ENCODE measurements at places on chromosomes 4 and X.

DNA sequence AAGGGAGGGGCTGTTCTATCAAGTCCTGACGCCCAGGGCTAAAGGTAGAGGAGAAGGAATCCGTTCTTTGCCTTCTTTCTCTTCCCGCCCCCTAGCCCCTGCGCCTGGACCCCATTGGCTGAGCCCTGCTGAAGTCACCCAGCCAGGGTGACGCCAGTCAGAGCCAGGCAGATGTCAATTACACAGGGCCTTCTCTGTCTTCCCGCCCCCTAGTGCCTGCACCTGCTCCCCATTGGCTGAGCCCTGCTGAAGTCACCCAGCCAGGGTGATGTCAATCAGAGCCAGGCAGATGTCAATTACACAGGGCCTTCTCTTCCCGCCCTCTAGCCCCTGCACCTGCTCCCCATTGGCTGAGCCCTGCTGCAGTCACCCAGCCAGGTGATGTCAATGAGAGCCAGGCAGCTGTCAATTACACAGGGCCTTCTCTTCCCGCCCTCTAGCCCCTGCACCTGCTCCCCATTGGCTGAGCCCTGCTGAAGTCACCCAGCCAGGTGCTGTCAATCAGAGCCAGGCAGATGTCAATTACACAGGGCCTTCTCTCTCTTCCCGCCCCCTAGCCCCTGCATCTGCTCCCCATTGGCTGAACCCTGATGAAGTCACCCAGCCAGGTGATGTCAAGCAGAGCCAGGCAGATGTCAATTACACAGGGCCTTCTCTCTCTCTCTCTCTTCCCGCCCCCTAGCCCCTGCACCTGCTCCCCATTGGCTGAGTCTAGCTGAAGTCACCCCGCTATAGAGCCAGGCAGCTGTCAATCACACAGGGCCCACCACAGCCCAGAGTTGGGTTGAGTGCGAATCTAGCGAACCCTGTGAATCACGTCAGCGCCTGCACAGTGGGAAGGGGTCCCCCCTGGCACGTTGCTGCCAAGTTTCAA, 46.4 kb downstream of the ASMT start:
- peak; percentile 76 for DNase-seq

- no peak for DNase-seq
These were observed 5.7 kb downstream of the RTL5 start for GRCh38 chrX:72126048-72126415.

- DNase-seq, result no peak
These were observed 95.7 kb upstream of the MAOA start for GRCh38 chrX:43560247-43560946.

GRCh38 chrX:147917700-147918695, 6.3 kb downstream of the FMR1 start:
- DNase-seq, result no peak

DNA sequence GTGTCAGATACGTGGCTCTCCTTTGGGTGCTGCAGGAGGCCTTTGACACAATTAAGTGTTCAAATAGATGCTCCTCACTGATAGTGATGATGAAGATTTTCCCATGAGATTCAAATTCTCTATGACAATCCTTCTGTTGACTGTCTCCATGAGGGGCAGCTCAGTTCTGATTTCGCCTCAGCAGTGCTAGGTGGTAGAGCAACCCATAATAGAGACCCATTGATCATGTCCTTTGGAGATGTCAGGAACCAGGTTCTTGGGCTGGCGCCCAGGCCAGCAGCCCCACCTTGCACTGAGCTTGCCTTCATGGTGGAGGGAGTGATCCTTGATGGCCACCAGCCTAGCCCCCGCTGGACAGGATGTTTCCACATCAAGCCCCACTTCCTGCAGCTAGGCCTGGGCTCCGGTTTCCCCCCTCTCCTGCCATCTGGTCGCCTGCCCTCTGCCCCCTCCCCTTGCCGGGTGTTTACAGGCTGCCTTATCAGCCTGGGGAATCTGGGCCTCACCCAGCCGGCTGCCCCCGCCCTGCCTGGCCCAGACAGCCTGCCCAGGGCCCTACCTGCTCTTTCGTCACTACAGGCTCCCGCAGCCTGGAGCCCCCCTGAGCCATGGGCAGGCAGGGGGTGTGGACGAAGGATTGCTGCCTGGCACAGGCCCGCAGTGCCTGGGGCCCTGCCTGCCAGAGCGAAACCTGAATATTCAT, 12.6 kb downstream of the ELF4 start:
- peak; percentile 30 for DNase-seq

DNA sequence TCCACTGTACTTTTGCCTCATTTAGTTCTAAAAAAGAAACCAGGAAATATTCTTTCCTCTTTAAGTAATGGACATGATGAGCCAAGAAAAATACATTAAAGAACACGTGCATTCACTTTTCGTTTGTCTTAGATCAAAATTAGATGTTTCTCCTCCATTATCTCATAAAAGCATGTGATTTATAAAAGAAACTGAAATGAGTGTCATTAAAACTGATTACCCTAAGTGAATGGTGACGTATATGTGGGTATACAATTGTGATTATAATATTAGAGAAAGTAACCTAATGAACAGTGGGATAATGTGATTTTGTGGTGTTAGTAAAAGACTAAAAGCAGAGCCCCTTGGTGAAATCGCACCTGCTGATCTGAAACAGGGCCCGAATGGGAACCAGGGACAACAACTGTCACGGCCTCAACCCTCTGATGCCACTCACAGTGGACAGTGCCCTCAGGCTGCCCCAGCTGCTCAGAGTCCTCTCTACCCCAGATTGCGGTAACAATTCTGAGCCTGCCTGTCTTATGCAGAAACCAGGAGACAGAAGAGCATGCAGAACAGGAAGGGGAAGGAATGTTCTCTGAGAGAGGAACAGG, 25.7 kb upstream of the HS6ST2 start:
- no peak for DNase-seq

- DNase-seq, result no peak
These were observed 103.6 kb downstream of the RTL3 start for GRCh38 chrX:78555401-78555980.

Measured in effector CD4-positive, alpha-beta T cell (primary cell).